ENCODE measurements at places on chromosomes 5 and 9.
A peak's percentile ranks its signal among the peaks of the same experiment; 100 is the strongest.

- DNase-seq, result no peak
Measured at GRCh38 chr5:96933764-96934707, 1.8 kb upstream of the LNPEP start.

GRCh38 chr9:115032296-115032695 lies 85.7 kb downstream of the TNC start:
- no peak for DNase-seq

- peak; percentile 44 for DNase-seq
Measured at GRCh38 chr9:79471580-79472543, 99.9 kb upstream of the TLE4 start.

GRCh38 chr5:148384380-148384737 lies 601 bp downstream of the FBXO38 start:
- no peak for DNase-seq

GRCh38 chr5:172038167-172038566 lies 31.7 kb upstream of the FBXW11 start:
- DNase-seq, result no peak

DNA sequence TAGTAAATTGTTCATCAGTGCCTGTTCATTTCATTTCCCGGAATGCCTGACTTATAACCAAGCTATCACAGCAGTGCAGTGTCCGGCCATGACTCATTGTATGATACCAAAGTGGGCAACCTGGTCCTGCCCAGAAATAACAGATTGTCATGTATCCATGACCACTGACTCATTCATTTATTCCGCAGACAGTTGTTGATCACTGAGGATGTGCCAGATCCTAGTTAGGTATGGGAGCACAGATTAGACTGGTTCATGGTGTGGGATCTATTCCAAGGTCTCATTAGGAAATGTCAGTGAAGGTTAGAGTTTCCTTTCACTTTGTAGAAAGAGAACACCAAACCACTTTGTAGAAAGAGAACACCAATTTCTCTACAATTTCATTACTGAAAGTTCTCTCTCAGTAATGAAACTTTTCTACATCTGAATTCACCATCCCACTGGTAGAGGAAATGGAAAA lies 8.7 kb downstream of the NREP start:
- DNase-seq, result peak; percentile 91

DNA sequence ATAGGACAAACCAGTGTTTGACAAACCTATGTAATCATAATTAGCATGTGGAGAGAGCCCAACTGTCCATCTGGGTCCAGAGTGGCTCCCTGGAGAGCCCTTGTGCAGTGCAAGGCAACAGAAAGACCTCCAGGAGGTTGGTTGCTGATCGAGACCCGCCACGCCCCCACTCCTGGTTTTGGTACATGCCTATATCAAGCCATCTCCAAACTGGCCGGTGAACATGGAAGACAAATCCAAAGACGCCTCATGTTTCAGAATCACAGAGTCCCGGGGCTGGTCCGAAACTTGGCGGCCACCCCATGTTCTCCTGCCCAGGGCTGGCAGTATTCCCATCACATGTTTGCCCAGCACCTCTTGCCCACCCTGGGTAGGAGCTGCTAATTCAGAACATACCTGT lies 140.2 kb downstream of the PAX5 start:
- DNase-seq, result no peak

GRCh38 chr5:111252799-111253545 lies 28.8 kb downstream of the CAMK4 start:
- no peak for DNase-seq

- DNase-seq, result no peak
Measured at GRCh38 chr9:133521122-133522072, 3.4 kb downstream of the MYMK start.

DNA sequence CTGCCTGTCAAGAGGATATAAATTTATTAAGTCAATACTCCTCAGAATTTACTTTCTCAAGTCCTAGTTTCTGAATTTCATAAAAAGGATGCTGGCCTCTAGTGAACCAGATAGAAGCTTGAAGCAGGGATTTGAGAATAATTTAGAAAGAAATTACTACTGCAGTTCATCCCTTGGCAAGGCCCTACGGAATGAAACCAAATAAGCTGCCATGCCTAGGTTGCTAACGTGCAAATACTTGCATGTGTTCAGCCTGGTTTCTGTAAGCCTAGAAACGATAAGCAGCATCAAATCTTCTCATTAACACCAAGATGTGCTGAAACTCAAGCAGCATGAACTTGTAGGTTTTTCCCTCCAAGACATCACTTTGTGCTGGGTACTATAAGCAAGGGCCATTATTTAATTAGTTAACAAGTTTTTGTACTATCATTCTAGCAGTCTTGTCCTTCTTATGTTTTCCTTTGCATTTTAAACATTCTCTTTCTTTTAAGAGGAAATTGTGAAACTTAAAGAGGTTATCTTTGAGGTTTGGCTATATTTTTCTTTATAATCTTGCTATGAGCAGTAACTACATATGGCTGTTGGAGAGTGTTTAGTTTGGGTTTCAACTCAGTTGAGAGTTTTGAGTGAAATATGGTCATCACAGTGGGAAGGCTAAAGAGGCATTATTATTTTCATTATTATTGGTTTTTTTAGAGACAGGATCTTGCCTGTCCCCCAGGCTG lies 71.8 kb downstream of the ADAMTSL1 start:
- no peak for DNase-seq

- DNase-seq, result no peak
Measured at GRCh38 chr9:136700959-136701667, 11.3 kb upstream of the DIPK1B start.

- DNase-seq, result no peak
Measured at GRCh38 chr5:68251386-68251785, 35.8 kb downstream of the PIK3R1 start.

DNA sequence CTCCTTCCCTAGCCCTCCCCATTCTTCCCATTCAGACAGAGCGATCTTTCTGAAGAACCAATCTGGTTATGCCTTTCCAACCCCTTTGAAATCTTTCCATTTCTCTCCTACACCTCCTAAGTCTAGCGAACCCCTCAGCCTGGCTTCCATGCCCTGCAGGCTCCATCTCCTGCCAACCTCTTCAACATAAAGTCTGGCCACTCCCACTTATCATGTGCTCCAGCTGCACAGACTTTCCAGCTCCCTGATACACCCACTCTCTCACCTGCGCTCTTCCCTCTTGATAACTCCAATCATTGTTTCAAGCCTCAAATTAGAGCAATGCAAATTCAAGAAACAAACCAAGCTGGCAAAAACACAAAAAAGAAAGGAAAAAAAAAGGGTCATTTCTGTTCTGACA lies 3.8 kb upstream of the ORM1 start:
- no peak for DNase-seq

DNA sequence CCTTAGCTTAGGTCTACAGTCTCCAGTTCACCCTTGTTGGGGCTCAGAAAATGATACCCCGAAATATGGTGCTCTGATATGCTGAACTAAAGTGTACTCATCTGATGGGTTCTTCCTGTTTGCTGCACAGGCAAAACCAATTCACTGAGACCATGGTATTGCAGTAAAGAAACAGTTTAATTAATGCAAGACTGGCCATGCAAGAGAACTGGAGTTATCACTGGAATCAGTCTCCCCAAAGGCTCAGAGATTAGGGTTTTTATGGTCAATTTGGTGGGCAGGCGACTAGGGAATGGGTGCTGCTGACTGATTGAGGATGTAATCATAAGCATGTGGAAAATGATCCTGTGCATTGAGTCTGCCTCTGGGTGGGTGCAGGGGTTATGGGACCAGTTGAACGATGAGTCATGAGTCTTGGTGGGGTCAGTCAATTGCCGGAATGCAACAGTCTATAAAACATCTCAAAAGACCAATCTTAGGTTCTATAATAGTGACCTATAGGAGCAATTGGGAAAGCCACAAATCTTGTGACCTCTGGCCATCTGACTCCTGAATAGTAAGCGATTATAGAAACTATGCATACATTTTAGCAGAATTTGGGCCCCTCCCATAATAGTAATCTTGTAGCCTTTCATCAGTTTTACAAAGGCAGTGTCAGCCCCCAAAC lies 113.0 kb upstream of the ANKRD55 start:
- DNase-seq, result no peak

- no peak for DNase-seq
Measured at GRCh38 chr9:121434969-121435368, 64.7 kb downstream of the GGTA1 start.

DNA sequence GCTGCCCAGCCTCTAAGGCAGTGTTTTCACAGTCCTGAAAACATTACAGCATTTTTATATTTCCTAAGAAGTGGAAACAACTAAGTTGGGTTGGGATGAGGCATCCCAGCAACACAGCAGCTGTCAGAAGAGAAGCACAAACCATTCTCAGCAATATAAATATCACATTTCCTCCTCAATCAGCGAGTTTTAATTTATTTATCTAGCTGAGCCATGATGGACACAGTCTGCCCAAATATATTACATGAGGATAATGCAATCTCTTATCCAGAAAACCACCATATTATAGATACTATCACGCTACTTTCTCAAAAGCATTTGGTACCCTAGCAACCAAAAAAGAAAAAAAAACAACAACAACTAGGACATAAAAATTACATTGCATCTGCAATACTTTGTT lies 158.5 kb downstream of the FSTL4 start:
- DNase-seq, result no peak

- no peak for DNase-seq
Measured at GRCh38 chr5:59489551-59489950, 404.0 kb downstream of the PDE4D start.

DNA sequence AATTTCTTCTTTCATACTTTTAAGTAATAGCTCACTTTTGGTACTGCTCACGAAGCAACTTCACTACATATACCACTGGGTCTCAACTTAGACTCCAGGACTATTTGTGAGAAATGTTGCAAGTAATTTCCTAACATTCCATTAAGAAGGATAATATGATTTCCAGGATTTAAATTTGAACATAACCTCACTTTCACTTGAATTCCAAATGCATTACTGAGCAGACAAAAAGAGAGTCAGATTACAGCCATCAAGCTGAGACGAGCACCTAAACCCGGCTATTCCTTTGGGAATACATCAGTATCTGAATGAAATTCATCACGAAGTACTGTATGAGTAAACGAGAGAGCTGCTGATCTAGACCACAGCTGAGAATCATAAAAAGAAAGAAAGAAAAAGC lies 47.3 kb downstream of the LIFR start:
- DNase-seq, result peak; percentile 48

GRCh38 chr9:112377684-112378327 lies 2.1 kb upstream of the HSDL2 start:
- DNase-seq, result no peak

DNA sequence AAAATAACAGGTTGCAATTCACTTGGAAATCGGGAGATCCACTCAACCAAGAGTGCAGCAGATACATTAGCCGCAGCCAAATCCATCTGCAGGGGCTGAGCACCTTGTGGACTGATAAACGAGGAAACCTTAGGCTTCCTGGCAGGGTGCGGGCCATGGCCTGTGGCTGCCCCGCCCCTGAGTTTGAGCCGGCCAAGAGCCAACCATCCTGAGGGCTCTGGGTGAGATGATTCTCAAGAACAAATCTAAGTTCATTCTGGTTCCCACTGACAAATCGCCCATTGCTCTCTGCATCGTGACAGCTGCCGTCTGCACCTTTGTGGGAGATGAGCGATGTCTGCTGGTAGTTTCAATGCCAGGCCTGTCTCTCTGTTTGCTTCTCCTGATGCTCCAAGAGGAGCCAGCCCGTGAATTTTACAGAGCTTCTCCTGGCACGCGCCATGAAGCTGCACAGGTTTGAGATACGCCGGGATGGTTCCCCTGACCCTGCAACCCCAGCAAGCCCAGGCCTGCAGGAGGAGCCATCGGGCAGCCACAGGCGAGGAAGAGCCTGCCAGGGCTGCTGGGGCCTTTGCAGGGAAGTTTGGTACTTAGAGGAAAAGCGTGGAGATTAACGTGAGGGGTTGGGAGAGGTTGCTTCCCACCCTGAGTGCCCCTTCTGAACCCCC lies 154.0 kb downstream of the OLFM1 start:
- no peak for DNase-seq

DNA sequence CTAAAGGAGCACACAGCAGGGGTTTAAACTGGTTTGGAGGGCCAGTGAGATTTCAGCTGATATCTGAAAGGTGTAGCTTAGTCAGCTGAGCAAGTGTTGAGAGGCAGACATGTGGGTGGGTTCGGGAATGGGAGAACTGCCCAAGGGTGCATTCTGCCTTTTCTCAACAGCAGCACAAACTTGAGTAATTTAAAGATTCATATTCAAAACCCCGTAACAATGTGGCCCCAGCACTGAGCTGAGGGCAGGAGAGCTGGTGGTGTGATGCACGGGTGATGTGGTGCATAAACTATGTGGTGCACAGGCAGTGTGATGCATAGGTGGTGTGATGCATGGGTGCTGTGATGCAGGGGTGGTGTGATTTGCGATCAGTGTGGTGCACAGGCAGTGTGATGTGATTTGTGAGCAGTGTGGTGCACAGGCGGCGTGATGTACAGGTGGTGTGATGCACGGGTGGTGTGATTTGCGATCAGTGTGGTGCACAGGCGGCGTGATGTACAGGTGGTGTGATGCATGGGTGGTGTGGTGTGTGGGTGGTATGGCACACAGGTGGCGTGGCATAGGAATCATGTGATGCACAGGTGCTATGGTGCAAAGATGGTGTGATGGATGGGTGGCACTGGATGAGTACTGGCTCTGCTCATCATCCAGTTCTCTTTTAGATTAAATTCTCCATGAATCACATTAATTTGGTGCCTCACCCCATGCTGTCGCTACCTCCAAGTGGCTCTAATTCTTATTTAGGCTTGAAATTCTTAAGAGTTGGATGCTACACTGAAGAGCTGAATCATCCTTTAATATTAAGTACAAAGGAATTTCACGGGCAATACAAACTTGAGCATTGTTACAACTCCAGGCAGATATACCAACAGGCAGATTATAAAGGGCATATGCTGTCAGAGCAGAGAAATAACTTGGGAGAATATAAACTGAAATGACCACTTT lies 53.6 kb downstream of the DAP start:
- no peak for DNase-seq

DNA sequence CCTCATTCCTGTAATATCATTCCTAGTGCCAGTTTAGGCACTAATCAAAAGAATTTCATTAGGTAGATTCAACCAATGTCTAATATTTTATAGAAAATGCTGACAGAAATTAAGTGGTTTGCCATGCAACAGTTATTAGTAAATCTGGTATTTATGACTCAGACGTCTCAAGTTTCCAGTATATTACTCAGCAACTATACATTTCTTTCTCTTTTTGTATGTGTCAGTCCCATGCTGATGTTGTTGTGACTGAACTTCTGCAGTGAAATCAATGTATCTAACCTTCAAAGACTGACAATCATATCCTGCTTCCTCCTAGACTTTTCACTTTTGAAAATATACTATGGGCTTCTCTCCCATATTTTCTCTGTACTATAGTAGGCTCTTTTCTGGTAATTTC lies 822.5 kb downstream of the NR2F1-AS1 start:
- no peak for DNase-seq

GRCh38 chr9:28342815-28343338 lies 769.6 kb upstream of the C9orf72 start:
- no peak for DNase-seq

- DNase-seq, result no peak
Measured at GRCh38 chr9:14957109-14957508, 46.9 kb upstream of the FREM1 start.

Data from amniotic stem cell (primary cell).